ENCODE measurements at places on chromosomes 5 and 9. TPM values are rescaled to one million over a fixed set of nuclear protein-coding genes. Genes with fewer than 3 reads are reported as not detected.

CNTNAP3 gene
- 25.0 TPM for total RNA-seq

TMEM174 gene
- total RNA-seq = not detected

CTNNA1 gene
- total RNA-seq = 268 TPM

SLC6A3 gene
- total RNA-seq = not detected

S1PR3 gene
- total RNA-seq = 8.8 TPM

SPINK1 gene
- not detected for total RNA-seq

CA9 gene
- 11.6 TPM for total RNA-seq

LAMC3 gene
- 9.6 TPM for total RNA-seq

PCDHA5 gene
- total RNA-seq = 2.5 TPM

PTGS1 gene
- 7.6 TPM for total RNA-seq

RNF180 gene
- not detected for total RNA-seq

- no peak for DNase-seq
Observed at GRCh38 chr9:35944173-35944572, 13.8 kb downstream of the OR2S2 start.

GRCh38 chr5:33379757-33380156, 61.0 kb upstream of the TARS1 start:
- DNase-seq = no peak

DNA sequence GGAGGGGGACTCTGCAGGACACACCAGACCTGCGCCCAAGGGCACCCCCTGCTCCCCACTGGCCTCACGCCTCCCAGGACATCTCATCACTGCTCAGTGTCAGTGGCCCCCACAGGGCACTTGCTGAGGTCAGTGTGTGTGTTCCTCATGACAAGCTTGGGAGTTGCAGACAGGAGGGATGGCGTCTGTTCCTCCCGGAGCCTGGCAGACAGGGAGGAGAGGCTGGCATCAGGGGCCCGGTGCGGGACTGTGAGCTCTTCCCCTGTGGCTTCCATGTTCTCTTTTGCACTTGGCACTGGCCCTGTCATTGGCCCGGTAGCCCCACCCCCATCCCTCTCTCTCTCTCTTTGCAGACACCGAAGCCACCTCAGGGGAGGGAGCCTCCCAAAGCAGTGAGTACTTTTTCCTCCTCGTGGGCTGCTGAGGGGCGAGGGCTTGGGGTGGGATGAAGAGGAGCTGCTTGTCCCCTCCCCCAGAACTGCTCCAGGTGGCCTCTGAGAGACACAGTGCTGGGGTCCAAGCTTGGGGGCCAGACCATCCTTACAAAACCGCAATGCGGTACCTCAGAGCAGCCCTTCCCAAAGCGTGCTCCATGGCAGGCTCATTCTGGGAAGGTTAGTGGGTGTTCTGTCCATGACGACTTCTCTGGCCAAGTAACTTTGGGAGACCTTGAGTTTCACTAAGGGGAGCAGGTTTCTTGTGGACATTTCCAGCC, 75.7 kb downstream of the AMBP start:
- no peak for DNase-seq

DNA sequence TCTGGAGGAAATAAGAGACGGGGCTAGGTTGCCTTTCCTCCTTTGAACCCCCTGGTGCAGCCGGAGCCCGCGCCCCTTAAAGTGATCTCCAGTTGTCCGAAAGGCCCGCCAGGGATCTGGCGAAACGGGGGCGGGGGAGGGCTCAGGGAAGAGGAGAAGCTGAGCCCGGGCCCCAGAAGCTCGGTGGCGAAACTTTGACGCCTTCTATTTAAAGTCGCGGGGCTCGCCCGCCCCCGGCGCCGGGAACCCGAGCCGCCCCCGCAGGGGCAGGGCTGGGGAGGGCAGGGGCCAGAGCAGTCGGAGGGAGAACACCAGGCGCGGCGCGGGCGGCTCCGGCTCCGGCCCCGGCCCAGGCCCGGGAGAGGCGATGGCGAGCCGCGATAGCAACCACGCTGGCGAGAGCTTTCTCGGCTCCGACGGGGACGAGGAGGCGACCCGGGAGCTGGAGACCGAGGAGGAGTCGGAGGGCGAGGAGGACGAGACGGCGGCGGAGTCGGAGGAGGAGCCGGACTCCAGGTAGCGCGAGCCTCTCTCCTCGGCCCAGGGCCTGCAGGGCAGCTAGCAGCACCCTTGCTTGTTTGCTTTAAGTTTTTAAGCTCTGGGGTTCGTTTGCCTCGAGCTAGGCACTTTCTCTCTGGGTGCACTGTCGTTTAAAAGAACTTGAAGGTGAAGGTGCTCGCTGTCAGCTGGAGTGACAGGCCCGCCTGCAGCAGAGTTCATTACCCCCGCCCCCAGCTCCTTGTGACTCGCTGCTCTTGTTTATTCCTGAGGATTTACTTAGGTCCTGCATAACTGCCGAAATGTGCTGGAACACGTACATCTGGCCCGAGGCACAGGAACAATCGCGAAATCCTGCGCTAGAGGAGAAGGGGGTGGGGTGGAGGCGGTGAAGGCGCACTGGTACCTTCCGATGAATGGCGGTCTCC, at the start of gene CMYA5:
TSS of gene CMYA5 (plus strand) at position 296 of the 926 bp plus-strand sequence. CDS start at position 368, 72 bp downstream.
- no peak for DNase-seq

DNA sequence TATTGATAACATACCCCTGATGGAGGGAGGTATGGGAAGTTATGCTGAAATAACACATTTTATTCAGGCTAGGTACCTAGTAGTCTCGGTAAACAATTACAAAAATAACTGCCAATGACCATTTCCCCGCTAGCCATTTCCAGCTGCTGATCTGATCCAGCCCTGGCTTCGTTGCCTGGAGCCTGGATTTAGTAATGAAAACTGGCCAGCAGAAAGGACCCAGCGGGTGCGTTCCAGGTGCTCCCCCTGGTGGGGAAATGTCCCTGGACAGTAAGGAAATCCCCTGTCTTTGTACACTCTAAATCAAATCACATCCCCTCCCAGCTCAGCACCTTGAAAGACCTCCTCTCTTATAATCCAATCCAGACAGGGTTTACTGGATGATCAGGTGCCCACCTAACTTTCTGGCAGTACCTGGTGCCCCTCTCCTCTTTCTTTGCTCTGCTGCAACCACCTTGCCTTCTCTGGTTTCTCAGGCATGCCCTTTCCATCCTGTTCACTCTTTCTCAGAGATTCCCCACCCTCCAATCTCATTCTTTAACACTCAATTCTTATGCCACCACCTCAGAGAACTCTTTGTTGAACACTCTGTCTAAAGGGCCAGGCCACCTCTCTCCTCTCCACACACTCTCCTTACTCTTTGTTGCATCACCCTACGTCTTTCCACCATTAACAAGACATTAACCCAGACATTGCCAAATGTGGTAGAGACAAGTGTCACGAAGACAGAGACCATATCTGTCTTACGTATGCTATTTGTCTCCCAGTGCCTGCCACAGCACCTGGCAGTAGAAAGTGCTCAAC, 50.1 kb upstream of the SMAD5 start:
- peak; percentile 60 for DNase-seq

- DNase-seq = no peak
Observed at GRCh38 chr9:108244686-108245085, 611.1 kb downstream of the ACTL7B start.

DNA sequence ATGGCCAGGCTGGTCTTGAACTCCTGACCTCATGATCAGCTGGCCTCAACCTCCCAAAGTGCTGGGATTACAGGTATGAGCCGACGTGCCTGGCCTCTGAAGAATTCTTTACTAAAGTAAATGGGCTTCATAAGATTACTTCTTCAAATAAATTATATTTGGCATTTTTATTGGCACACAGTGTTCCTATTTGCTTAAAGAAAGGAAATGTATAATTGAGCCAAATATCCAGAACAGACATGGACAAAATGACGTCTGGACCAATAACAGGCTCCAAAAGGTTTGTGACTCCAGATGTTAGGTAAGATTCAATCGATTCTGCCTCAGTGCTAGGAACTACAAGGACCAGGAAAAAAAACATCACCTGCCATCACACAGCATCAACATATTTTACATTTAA, 40.7 kb downstream of the ECPAS start:
- DNase-seq = no peak

- DNase-seq = no peak
Observed at GRCh38 chr9:91905991-91906469, 44.0 kb downstream of the ROR2 start.

- DNase-seq = no peak
Observed at GRCh38 chr5:138051441-138052296, 18.8 kb upstream of the FAM13B start.

DNA sequence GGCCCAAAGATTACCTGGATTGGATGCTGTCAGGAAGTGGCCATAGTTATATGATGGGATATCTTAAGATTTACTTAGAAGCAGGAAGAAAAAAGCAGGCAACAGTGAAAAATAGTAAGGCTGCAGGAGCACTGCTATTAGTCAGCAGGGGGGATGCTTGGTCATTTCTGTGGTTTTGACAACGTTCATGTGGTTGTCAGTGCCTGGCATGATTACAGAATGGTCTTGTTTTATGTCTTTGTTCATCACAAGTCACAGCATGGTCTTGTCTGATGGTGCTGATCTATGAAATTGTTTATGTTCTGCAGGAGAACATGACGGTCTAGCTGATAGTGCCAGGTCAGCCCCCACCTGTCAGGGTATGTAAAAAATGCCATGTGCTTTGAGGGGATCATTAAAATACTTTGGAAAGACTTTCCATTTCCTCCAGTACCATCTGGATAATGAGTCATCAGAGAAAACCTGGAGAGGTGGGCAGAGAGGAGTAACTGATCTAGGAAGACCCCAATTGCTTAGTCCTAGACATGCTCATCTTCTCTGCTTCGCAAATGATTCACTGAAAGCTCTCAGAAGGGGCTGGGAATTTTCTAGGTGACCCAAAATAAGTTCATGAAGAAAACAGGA, 48.5 kb downstream of the PLGRKT start:
- DNase-seq = peak; percentile 4

GRCh38 chr5:83687124-83687619, 33.5 kb downstream of the HAPLN1 start:
- DNase-seq = no peak

GRCh38 chr5:60379907-60380306, 320.1 kb downstream of the DEPDC1B start:
- DNase-seq = no peak

- DNase-seq = no peak
Observed at GRCh38 chr5:31605920-31606319, 33.0 kb upstream of the PDZD2 start.

- DNase-seq = no peak
Observed at GRCh38 chr5:99949969-99950524, 585.1 kb upstream of the FAM174A start.
